ENCODE measurements at places on chromosomes 2 and 18.

DNA sequence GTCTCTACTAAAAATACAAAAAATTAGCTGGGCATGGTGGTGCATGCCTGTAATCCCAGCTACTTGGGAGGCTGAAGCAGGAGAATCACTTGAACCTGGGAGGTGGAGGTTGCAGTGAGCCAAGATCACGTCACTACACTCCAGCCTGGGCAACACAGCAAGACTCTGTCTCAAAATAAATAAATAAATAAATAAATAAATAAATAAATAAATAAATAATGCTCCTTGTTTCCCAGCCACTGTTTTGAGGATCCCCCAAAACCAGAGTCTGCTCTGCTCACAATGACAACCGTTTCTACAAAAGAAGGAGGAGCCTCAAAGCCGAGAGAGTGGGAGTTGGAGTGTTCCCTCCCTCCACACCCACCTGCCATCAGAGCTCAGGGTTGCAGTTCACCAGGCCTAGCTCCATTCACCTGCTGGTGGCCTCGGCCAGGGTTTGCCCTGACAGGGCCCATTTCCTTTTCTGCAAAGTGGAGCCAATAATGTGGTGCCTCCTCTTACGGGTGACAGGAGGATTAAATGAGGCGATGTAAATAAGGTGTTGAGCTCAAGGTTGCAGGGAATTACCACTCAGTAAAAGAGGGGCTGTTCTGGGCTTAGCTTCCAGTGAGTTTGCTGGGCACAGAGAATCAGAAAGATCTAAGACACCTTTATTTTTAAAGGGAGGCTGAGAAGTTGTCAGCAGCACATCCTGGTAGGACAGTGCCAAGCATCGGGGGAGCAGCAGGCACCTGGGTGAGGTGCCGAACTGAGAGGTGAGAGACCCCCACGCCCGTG is 25.5 kb downstream of the CRACDL start:
- no peak for DNase-seq

GRCh38 chr2:121699421-121700333 is 37.0 kb downstream of the NIFK start:
- DNase-seq = no peak

- DNase-seq = no peak
Measured at GRCh38 chr18:42773870-42774269, 341.6 kb downstream of the RIT2 start.

DNA sequence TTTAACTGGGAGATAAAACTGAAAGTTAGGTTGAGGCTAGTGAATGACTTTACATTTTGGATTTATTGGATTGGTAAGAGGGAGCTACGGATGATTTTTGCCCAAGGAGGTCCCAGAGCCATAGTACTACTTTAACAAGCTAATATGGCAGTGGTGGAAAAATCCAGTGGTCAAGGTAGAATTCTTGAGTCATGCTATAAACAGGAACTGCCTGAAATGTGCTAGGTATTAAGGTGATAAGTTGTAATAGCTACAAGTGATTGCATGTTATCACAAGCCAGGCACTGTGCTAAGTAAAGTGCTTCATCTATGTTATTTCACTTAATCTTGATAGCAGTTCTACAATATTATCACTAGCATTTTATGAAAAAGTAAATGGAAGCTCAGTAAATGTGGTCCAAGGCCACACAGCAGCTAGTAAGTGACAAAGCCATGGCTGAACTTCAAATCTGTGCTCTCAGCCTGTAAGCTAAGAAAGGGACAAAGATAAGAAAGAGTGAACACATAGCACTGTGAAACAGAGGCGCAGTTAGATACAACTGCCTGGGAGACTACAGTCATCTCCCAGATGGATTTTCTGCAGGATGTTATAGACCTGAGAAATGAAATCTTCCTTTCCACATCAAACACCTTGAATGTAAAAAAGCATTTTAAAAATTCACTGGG is 469.6 kb downstream of the TGIF1 start:
- no peak for DNase-seq

DNA sequence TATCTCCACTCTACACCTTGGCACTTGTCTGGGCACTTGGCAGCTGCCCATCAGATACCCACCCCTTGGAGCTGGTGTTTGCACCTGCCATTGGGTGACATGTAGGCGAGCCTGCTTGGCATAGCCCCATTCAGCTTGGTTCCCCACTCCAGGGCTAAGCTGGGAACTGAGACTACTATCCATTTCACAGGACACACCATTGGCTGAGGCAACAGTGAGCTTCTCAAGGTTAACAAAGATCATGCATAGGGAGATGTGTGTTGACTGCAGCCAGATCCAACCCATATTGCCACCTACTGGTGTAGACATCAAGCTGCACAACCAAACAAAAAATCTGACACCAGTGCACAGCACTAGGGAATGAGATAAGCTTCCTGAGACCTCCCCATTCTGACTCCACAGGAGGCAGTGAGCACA is 1389.8 kb upstream of the TMEFF2 start:
- DNase-seq = no peak

- no peak for DNase-seq
Measured at GRCh38 chr18:60010513-60010912, 110.7 kb downstream of the PMAIP1 start.

GRCh38 chr2:64698177-64698643 is 44.5 kb upstream of the SERTAD2 start:
- no peak for DNase-seq

- DNase-seq = peak; percentile 8
Measured at GRCh38 chr2:235851828-235852525, 316.2 kb downstream of the GBX2 start.

GRCh38 chr18:11909061-11909455 is 941 bp upstream of the MPPE1 start:
- no peak for DNase-seq

DNA sequence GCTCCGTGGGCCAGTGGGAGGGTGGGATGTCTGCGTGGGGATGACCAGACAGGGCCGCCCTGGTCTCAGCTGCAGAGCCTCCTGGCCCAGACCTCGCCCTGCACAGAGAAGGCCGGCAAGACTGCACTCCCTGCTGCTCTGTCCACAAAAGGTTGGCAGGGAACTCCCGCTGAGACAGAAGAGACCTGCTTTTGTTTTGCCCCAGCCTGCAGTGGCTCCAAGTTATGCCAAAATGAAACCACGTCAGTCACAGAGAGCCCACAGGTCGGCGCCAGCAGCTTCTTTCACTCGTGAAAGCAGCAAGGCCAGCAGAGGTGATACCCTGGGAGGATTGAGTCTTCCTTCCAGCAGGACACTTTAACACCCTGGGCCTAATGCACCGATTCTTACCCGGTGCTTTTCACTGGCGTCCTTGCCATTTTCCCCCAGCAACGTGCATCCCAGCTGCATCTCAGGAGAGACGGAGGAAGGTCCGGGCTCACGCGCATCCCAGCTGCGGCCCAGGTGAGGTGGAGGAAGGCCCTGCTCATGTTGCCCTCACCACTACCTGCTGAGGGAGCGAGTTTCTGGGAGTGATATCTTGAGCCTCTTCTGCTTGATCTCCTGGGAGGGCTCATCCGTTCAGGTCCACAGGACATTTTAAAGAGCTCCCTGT is 22.1 kb upstream of the CTDP1 start:
- DNase-seq = no peak

- DNase-seq = no peak
Measured at GRCh38 chr18:79584491-79585394, 94.9 kb upstream of the CTDP1 start.

DNA sequence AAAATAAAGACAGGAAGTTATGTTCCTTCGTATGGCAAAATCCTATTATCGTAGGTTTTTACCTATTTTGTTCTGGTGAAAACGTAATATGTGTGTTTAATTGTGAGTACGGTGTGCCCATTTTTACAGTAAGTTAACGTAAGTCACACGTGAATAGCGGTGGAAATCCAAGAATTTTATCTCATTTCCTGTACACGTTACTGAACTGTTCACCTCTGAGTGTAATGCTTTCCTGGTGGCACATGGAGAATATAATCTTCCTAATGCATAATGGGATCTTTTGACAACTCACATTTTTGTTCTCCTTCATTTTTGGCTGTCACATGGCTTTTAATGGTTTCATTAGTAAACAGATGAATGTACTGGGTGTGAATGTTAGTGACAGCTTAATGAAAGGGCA is 28.2 kb downstream of the BCL2L11 start:
- DNase-seq = no peak

DNA sequence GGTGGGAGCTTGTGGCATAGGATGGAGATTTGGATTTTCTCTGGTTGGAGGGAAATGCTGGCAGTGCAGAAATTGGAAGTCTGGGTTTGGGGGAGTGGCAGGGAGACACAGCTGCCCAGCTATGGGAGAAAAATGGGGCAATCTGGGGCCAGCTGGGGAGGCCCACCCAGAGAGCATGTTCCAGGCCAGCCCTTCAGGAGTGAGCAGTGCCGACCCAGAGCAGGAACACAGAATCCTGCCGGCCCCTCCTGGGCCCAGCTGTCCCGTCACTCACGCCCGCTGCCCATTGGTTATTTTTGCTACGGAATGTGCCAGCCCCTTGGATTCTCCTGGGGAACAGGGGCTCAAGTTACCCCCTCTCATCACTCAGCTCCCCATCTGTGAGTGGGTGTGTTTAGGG is 4.9 kb downstream of the SPEG start:
- no peak for DNase-seq

- DNase-seq = no peak
Measured at GRCh38 chr2:197138506-197138905, 172.1 kb downstream of the ANKRD44 start.

DNA sequence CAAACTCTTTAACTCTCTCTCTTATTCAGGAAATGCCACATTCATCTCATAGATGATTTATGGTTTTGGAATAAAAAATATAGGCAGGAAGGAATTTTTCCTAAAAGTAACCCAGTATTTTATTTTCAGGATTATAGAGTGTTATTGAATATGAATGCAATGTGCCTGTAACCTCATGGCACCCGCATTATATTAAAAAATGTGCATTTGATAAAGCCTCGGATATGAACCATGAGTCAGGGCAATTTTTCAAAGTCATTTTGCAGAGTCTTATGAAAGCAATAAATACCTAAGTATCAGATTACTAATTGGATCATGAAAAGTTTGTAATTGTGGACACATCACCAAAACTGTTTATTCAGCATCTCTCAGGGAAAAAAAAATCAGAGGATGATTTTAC is 573.8 kb downstream of the TSN start:
- DNase-seq = no peak

DNA sequence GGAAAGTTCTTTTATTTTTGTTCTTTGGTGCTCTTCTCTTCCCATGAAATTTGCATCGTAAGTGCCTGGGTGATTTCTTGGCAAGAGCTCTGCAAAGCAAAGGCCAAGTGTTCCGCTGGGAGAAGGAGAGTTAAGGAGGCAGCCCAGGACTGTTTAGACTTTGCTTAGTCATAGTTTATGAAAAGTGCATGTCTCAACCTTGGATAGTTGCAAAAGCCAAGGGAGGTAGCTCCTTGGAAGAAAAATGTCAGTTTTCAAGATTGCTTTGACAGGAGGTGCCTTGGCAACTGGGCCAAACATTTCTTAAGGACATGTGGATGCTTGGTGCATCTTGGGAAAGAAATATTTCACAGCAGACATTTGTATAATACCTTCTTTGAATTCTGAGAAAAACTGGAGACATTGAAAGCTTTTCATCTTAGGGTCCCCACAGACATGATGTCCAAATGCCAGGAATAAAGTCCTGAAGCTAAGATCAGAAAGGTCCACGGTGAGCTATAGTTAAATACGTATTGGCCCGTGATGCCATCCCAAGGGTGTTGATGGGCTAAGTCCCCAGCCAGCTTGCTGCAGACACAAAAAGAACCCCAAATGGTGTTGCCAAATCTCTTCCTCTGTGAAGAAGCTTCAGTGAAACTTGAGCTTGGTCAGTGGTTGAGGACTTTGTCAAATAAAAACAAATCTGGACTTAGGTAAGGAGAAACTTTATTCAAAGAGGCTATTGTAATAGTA is 96.3 kb upstream of the THUMPD2 start:
- DNase-seq = no peak
